ENCODE measurements at places on chromosomes 5 and 9.

DNA sequence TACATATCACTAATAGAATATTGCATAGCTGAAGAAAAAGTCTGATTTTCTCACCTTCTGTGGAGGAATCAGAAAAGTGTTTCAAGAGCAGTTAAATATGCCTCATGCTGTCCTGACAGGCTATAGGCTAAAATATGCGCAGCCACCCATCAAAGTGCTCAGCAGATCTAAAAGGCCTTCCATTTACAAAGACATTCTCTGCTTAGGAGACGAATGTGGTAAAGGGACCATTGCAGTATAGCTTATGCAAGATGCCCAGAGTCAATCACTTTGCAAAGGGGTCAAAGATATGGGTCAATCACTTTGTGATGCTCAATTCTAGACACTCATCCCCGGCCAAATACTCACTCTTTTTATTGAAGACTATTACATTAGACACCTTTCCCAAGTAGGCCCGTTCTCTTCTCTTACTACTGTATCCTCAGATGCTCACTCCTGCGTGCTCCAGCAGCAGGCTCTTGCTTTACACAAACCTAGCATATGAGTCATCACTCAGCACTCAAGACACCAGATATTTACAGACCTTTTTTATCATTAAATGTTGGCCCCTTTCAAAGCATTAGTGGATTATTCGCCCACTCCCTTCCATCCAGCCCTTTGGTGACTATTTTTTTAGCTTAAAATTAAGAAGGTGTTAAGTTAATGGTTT, 568.2 kb upstream of the CDH18 start:
- DNase-seq: no peak

GRCh38 chr9:121974421-121974820, 118.7 kb downstream of the TTLL11 start:
- DNase-seq: no peak

GRCh38 chr9:79012561-79012960, 559.2 kb upstream of the TLE4 start:
- no peak for DNase-seq

DNA sequence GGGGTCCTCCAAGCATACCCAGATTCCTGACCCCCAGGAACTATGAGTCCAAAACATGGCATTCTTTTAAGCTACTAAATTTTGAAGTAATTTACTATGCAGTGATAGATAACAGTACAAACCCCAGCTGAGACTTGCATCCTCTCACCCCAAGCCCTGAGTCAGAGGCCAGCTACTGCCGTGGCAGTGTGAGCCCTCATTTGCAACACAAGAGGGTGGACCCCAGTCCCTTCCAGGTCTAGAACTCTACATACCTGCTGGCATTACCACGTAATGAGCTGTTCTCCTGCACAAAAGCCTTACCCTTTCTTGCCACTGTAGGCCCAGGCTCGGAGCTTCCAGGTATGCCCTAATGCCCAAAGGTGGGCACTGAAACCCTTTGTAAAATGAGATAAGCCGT, 108.6 kb upstream of the ERCC6L2 start:
- no peak for DNase-seq

GRCh38 chr5:164868761-164869160, 1363.3 kb downstream of the MAT2B start:
- no peak for DNase-seq

DNA sequence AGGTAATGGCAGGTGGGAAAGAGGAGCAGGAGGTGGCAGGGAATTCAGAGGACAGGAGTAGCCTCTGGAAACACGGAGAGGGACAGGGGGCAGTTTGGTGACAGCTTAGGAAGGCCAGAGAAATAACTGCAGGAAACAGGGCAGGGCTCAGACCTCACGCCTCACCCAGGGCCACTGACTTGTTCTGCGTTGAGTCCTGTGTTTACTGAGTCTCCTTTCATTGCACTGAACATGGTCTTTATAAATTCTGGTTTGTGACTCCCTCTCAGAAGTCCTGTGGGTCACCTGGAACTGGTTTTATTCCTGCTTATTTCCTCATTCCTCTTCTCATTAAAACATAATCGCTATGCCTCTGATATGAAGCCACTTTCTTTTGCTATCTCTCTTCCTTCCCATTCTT, 55.2 kb upstream of the ZNF622 start:
- no peak for DNase-seq

DNA sequence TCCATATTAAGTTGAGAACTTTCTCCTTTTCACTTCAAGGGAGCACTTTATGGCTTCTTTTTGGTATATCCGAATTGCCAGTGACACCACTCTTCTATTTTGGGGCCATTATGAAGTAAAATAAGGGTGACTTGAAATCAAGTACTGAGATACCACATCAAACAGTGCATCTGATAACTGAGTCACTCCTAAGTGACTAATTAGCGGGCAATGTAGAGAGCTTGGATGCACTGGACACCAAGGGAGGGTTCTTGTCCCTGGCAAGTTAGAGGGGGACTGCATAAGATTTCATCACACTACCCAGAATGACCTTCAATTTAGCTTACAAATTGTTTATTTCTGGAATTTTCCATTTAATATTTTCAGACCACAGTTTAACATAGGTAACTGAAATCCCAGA, 813.9 kb upstream of the CDH10 start:
- DNase-seq: no peak

DNA sequence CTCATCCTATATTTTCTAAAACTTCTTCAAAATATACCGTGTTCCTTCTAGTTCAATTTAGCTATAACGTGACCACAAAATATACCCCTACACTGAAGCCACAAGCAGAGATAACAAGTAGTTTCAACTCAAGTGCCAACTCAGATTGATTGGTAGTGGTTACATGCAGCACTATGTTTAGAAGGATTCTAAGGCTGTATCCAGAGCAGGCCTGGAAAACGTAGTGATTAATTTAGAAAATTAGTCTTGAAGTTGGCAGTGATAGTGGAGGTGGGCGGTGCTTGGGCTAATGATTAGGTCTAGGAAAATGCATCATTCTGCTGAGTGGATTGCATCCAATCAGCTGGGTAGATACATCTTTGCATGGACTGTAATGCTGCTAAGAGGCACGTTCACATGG, 61.5 kb downstream of the MAMDC2 start:
- DNase-seq: no peak

- DNase-seq: no peak
Measured at GRCh38 chr9:111294691-111295451, 35.2 kb downstream of the OR2K2 start.

- DNase-seq: no peak
Measured at GRCh38 chr9:38036359-38037084, 32.5 kb downstream of the SHB start.

DNA sequence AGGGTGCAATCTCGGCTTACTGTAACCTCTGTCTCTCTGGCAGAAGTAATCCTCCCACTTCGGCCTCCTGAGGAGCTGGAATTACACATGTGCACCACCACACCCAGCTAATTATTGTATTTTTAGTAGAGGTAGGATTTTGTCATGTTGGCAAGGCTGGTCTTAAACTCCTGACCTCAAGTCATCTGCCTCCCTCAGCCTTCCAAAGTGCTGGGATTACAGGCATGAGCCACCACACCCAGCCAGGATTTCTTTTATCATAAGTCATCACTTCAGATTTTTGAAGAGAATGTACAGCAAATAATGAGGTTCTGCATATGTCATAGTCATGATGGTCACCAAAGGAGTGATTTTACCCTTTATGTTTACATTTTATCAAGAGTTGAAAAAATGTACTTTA, 108.1 kb downstream of the GCNT1 start:
- no peak for DNase-seq

DNA sequence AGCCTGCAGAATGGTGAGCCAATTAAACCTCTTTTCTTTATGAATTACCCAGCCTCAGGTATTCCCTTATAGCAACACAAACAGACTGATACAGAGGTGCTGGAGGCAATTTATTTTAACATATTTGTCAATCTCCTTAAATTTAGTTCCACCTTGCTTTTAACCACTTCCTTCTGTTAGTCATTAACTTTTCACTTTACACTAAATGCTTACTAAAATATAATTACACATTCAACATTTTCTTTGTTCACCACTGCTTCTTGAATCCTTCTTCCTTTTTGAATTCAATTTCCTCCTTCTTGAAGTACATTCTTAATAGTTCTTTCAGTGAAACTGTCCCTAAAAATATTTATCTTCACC, 39.4 kb downstream of the LYRM7 start:
- DNase-seq: no peak

DNA sequence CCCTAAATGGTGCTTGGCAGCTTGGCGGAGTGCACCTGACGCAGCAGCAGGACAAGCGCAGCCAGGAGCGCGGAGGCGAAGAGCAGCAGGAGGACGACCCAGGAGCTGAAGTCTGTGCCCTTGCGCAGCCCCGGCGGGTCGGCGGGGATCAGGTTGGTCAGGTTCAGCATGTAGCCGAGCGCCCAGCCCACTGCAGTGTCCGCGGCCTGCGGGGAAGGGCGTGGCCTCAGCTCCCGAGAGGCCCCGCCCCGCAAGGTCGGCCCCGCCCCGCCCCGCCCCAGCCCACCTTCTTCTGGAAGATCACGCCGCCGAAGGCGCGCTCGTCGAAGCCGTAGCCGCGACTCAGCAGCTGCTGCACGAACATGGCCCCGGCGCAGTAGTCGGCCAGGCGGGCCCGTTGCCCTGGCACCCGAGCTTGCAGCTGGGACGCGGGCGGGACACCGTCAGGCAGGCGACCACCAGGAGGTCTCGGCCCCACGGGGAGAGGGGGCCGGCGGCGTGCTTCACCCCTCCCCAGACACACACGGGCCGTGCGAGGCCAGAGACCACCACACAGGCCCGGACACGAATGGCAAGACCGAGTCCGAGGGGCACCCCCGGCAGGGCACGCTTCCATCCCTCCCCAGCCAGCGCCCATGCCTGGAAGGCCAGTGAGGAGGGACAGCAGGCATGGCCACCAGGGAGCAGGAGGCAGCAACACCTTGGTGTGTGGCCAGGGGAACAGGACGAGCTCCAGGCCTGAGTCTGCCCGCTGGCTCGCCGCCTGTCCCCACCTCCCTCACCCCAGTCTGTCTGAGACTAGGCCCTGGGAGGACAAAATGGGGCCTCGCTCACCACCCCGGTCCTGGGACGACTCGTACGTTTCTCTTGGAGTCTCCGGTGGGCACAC, 2.9 kb upstream of the NPDC1 start:
- DNase-seq: no peak

DNA sequence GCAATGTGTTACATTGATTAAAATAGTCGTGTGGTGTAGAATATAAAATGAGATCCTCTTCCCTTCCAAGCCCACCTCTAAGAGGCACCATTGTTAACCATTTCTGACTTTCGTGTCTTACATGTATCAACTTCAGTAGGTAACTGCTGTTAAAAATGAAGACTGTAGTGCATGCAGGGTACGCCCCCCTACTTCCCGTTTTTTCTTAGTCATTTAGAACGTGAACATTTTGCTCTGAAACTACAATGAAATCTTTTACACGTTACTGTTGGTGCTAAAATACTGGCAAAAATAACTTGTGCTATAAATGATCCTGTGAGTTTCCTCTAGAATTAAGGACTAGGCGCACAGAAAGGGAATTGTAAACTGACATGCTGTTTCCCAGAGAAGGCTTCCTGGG, 41.5 kb downstream of the WNK2 start:
- no peak for DNase-seq

GRCh38 chr5:137794863-137795262, 40.7 kb upstream of the HNRNPA0 start:
- no peak for DNase-seq

- DNase-seq: no peak
Measured at GRCh38 chr5:160926428-160926827, 74.4 kb upstream of the ATP10B start.

GRCh38 chr9:15469406-15469805, 41.4 kb downstream of the PSIP1 start:
- DNase-seq: no peak

DNA sequence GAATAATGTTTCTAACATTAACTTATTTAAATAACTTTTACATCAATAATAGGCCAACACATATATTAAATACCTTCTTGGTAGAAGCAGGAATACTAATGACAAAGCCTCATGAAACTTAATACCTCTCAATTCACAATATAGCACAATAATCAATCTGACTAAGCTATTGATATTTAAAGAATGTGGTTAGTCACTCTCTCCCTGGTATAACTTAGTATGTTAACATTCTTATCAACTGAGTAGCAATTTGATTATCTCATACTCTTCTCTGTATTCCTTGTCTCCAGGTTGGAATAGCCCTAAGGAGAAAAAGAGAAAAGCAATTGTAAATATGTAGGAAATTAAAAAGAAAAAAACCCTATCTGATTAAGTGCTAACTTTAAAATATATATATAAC, 4.9 kb upstream of the PGGT1B start:
- no peak for DNase-seq

DNA sequence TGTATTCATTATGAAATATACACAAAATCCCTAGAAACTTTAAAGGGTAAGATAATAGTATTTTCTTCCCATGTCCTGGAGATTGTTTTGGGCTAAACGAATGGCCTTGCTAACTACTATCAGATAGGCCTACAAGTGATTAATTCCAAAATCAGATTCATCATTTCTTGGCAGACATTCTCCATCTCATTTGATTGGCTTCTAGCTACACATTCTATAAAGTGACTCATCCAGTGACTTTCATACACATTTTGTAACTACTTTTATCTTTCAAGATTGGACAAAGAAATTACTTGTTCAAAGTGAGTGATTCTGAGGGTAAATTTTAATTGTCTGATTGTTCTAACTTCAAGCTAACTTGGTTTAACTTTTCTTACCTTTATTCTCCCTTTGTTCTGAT, 93.3 kb downstream of the RAPGEF6 start:
- no peak for DNase-seq

GRCh38 chr5:170628691-170629565, 125.1 kb downstream of the KCNIP1 start:
- DNase-seq: no peak

DNA sequence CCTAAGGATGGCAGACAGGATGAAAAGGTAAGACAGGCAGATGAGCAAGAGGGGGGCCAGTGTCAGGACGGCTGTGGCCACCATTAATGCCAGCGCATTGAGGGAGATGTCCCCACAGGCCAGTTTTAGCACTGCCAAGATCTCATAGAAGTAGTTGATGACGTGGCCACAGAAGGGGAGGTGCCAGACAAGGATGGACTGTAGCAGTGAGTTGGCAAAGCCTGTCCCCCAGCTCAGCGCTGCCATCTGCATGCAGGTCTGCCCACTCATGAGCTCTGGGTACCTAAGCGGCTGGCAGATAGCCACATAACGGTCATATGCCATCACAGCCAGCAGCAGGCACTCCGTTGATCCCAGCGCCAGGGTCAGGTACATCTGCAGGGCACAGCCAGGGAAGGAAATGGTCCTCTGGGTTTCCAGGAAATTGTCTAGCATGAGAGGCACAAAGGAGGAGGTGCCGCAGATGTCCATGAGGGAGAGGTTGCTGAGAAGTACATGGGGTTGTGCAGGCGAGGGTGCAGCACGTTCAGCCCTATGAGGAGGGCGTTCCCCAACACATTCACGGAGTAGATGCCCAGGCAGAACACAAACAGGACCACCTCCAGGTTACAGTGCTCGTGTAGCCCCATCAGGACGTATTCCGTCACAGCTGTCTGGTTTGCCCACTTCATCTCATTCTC, 10.8 kb downstream of the OR13J1 start:
- no peak for DNase-seq

- no peak for DNase-seq
Measured at GRCh38 chr5:104628911-104629310, 1066.3 kb upstream of the NUDT12 start.
